ENCODE measurements at places on chromosomes 4 and X. TPM values are rescaled to one million over a fixed set of nuclear protein-coding genes. Genes with fewer than 3 reads are reported as not detected.

GRCh38 chr4:159444678-159445077, 341.8 kb downstream of the RAPGEF2 start:
- DNase-seq: no peak

GRCh38 chr4:5784960-5785611, 74.1 kb downstream of the EVC start:
- DNase-seq: no peak

- DNase-seq: no peak
These were observed 4.8 kb upstream of the SH3BP2 start for GRCh38 chr4:2788101-2788500.

- no peak for DNase-seq
These were observed 45.4 kb downstream of the CXorf58 start for GRCh38 chrX:23952984-23953907.

Gene ADH6
- 22.5 TPM for polyA plus RNA-seq

DNA sequence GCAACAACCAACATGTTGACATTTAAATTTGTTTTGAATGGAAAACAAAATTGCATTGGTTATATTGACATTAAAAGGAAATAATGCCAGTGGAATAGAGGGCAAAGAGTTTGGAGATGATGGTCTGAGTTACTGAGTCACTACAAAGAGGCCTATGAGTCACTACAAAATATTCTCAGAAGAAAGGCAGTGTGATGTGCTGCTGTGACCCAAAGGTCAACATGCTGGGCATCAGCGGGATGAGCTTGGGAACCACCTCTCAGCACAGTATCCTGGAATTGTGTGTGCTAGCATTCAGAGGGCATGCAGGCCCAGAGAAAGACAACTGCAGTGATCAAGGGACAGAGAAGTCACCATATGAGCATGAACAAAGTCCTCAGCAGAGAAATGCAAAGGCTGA, 2.8 kb downstream of the CMC4 start:
- DNase-seq: no peak

Gene SULT1B1
- polyA plus RNA-seq: 0.88 TPM

DNA sequence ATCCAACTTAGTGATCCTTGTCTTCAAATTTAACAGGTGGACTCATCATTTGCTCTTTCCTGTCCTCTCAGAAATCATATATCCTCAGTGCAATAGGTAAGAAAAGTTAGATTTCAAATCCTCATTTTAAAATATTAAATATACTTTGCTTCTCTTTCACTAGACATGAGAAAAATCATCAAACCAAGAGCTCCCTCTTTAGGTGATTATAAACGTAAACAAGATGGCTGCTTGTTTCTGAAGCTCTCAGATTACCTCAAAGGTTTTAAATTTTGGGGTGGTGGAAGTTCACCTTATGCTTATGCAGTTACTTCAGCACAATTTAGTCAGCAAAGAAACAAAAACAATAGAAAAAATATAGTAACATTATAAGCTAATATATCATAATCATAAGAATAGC, 27.3 kb downstream of the CSN3 start:
- DNase-seq: no peak

DNA sequence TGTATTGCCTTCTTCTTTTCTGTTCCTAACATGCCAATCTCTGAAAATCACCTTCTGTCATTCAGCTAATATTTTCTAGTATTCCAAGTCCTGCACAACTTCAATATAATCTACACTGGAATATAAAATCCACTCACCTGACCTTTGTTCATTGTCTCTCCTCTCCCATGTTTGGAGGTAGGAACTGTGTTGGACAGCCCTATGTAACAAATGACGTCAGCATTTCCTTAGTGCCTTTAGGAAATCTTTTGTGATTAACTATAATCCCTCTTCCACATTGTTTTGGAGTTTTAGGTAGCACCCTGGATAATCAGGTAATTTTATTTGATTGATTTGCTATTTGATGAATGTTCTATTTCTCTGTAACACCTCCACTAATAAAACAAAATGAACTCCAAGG, 814.8 kb upstream of the PRKX start:
- DNase-seq: no peak

Gene MAMLD1
- polyA plus RNA-seq: 5.8 TPM

DNA sequence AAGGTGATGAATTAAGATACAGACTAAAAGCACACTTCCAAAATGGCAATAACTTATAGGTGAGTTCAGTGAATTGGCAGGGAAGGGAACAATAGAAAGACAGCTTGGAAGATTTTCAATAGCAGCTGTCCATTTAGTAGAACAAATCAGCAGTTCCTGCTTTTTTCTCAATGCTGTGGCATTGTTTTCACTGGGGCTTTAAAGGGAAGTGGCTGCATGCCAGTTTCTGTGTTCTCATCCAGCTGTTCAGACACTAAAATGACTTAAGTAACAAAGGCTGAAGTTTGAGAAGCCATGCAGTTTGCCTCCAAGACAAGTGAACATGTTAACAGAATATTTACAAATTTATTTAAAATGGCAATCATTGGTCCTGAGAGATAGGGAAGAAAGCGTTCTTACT, 291.9 kb downstream of the FAM47A start:
- peak; percentile 2 for DNase-seq
